ENCODE measurements at places on chromosomes 5 and 9.

GRCh38 chr9:37972351-37972848 lies 68.5 kb upstream of the SLC25A51 start:
- DNase-seq, result no peak

DNA sequence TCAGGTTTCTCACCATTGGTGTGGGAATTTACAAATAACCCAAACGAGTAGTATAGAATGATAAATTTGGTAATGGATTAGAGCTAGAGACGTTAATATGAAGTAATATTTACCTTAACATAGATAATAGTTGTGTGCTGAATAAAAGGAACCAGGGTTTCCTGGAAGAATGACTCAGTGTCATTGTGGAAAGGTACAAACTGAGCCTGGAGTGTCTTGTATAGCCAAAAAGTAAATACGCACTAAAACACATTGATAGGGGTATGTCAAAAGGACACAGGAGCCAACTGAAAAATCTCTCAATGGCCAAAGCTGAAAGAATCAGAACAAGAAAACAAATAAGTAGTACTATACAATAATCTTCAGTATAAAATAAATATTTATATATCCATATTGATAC lies 363.5 kb downstream of the SLCO4C1 start:
- no peak for DNase-seq

GRCh38 chr9:119974026-119974425 lies 604.8 kb upstream of the BRINP1 start:
- DNase-seq, result no peak

DNA sequence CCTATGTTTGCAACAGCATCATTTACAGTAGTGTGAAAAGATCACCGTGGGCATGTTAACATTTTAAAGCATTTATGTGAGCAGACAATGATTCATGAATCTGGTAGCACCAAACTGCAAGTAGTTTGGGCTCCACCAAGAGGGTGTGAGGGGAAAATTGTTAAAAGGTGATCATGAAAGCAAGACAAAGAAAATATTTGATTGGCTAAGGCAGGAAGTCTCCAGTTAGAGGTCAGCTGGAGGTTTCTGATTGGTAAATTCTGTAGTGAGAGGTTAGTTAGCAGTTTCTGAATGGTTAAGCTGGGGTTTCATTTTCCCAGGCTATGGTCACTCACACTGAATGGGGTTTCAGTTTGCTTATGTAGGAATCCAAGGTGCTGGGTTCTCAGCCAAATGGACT lies 13.5 kb upstream of the DRD1 start:
- DNase-seq, result no peak

DNA sequence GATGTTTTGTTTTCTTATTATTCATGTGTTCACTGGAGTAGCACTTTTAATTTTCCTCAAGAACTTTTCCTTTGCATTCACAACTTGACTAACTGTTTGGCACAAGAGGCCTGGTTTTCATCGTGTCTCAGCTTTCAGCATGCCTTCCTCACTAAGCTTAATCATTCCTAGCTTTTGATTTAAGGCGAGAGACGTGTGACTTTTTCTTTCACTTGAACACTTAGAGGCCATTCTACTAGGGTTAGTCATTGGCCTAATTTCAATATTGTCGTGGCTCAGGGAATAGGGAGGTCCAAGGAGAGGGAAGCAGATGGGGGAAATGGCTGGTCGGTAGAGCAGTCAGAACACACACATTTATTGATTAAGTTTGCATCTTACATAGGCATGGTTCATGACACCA lies 94.0 kb downstream of the ZNF462 start:
- DNase-seq, result no peak

- no peak for DNase-seq
Measured at GRCh38 chr5:169404223-169404622, 103.3 kb upstream of the SLIT3 start.

DNA sequence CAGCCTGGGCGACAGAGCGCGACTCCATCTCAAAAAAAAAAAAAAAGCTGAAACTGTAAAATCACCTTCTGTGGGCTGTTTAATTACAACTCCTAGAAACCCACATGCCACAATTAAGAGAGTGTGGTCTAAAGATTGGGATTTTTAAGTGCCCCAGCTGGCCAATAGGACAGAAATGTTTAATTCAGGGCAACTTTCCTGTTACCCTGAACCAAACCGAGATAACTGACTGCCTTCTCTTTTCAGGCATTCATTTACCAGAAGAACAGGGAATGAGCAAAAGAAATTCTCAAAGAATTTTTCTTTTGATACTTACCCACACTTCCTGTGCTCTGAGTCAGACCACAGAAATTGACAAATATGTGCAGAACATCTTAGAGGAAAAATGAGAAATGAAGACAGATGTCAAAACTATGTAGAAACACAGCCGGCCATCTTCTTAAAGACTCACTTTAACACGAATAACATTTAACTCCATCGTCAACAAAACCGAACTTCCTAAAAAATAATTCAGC lies 221.3 kb upstream of the DAPK1 start:
- DNase-seq, result no peak
